ENCODE measurements at places on chromosomes 2 and 18.

DNA sequence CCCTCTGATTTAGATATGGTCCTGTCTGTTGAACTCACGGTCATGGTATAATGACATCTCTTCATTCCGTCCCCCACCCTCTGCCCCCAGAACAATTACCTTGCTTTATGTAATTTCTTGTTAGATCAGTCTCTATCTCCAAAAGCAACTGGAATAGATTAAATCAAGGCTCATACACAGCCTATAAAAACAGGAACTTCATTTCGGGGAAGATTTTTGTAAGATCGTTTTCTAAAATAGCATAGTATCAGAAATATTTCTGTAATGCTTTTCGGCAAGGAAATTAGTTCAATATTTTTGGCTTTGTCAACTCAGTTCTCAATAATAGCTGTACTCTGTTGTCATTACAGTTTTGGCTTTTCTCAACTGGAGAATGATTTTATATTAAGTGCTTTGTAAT, 157.2 kb downstream of the FMNL2 start:
- DNase-seq, result no peak

DNA sequence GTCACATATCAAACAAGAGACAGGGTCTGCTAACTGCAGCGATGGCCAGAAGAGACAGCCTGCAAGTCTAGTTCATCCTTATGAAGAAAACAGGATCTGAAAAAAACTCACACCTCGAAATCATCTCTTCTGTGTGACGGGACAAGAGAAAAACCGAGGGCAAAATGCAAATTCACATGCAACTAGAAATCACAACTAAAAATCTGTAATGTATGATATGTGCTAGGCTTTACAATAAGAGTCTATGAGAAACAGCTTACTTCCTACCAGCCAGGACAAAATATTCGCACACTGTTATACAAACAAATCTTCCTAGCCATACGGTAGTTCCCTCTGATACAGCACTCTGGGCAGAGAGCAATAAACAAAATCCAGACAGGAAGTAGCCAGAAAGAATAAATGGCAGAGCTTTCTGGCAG, 48.8 kb downstream of the ANKRD44 start:
- DNase-seq, result no peak

GRCh38 chr2:102480285-102481195, 7.5 kb downstream of the SLC9A4 start:
- no peak for DNase-seq

- DNase-seq, result peak; percentile 40
Measured at GRCh38 chr18:49238433-49239042, 221.9 kb downstream of the DYM start.

GRCh38 chr2:40432921-40433483, 18.9 kb downstream of the SLC8A1 start:
- no peak for DNase-seq

All from endothelial cell (in vitro differentiated cells).